HEK293T (cell line): ENCODE measurements at places on chromosomes 2 and 18.
A peak's percentile ranks its signal among the peaks of the same experiment; 100 is the strongest.

- no peak for DNase-seq
These were observed 10.5 kb upstream of the FAM171B start for GRCh38 chr2:186683341-186683740.

- no peak for DNase-seq
These were observed 44.4 kb downstream of the LCT start for GRCh38 chr2:135792401-135793150.

GRCh38 chr2:219484343-219485200 lies 14.1 kb upstream of the GMPPA start:
- DNase-seq: no peak

DNA sequence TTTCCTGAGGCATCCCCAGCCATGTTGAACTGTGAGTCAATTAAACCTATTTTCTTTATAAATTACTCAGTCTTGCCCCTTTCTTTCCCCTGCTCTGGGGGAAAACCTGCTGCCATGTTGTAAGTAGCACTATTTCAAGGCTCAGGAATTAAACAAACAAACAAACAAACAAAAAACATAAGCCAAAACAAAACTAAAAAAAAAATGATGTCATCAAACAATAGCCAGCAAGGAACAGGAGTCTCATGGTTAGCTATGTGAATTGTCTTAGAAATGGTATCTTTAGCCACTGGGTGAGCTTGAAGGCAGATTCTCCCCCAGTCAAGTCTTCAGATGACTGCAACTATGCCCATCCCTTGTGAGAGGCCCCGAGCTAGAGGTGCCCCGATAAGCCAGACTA lies 823.4 kb upstream of the ZEB2 start:
- no peak for DNase-seq

DNA sequence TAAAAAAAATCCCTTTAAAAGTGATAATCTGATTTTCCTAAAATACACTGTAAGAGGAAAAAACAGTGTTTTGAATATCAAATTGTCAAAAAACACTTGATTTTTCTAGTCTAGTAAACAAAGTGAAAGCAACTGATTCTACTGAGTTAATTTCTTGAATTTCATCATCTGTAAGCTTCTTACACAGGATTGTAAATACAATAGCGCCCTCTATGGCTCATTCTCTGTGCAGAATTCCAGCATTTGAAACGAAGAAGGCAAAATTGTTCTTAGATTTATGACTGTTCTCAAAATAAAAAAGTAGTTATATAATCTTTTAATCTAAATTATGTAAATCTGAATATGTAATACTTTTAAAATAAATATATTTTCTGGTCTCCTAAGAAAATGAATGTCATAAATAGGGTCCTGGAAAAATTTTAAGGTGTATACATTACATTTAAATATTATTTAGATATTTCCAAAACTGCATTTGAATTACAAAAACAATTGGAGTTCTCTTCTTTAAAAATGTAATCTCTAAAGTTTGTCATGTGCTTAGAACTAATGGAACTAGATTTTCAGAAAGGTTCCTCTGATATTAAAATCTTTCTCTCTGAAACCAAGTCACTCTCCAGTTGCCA lies 176.9 kb upstream of the MC4R start:
- peak; percentile 4 for DNase-seq

DNA sequence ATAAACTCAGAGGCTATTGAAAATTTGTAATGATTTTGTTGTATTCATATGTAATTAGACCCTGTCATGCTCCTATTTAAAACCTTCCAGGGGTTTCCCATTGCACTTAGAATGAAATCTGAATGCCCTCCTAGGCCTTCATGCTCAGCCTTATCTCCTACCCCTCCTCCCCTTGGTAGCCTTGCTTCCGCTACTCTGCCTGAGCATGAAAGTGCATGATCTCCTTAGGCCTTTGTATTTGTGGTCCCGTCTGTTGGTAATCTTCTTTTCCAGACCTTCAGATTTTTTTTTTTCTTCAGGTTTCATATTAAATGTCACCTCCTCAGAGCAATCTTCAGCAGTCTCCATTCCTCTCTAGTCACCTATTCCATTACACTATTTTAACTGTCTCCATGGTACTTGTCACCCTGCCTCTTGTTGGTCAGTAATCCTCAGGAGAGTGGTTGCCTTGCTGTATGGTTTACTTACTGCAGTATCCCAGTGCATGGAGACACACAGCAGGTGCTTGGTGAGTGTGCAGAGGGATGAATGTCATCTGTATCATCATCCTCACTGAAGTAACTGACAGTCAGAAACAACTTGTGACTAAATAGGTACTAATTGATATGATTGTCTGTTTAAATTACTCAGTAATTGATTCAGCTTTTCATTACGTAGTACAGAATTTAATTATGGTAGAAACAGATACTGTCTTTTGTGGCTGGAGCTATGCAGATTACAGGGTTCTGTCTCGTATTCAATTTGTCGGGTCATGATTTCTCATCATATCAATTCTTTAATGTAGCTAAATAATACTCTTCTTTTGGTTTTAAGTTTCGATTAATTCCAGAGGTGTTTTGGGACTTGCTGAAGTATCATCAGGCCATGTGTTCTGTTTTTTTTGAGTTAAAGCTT lies 63.9 kb downstream of the PHLPP1 start:
- no peak for DNase-seq

- no peak for DNase-seq
These were observed 21.8 kb upstream of the LAMA1 start for GRCh38 chr18:7139409-7139808.

DNA sequence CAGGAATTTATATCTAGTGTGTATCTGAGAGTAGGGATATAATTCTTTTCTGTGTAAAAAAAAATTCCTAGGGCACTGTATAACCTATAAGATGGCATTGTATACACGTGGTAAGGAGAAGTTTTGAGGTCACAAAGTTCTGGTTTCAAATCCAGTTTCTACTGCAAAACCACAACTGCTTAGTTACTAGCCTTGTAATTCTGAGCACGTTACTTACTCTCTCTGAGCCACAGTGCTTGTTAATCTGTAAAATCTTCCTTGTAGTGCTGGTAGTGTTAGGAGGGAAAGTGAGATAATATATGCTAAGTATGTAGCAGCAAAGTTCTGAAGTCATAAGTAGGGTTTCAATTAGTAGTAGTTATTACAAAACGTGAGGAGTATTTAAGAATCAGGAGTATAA lies 175.4 kb downstream of the SATB2 start:
- no peak for DNase-seq

GRCh38 chr2:229719926-229720647 lies 5.7 kb upstream of the DNER start:
- DNase-seq: no peak

DNA sequence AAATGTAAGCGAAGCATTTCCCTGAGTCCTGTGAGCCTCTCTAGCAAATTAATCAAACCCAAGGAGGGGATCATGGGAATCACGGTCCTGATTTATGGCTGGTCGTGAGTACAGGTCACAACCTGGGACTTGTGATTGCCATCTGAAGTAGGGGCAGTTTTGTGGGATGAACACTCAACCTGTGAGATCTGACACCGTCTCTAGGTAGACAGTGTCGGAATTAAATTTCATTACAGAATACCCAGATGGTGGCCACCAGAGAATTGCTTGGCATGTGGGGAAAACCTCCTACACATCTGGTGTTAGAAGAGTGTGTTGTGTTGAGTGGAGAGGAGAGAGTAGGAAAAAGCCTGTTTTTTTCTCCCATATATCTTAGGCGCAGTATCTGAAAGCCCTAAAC lies 12.5 kb downstream of the CAPN14 start:
- no peak for DNase-seq

- DNase-seq: peak; percentile 11
These were observed 357.3 kb downstream of the ZEB2 start for GRCh38 chr2:144162652-144163051.

- no peak for DNase-seq
These were observed 9.7 kb downstream of the CAB39 start for GRCh38 chr2:230722207-230722885.

GRCh38 chr18:45874491-45875184 lies 49.2 kb downstream of the SIGLEC15 start:
- DNase-seq: no peak

GRCh38 chr18:47790036-47790435 lies 140.4 kb downstream of the SMAD2 start:
- DNase-seq: no peak

DNA sequence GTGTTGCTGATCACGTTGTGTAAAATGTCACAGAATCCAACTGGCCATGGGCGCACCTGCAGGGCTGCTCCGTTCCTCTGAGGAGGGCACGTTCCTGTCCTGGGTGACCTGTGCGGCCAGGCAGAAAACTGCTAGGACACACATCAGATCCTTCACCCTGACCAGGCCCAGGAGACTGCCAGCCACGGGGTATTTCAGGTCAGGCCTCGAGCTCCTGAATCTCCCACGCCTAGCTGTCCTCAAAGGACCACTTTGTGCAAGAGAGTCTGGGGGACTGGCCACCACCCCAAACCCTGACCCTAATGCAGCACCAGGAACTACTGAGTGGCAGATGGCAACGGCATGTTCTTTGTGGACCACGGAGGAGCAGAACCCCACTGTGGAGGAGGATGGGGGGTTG lies 11.1 kb downstream of the PRLH start:
- no peak for DNase-seq

DNA sequence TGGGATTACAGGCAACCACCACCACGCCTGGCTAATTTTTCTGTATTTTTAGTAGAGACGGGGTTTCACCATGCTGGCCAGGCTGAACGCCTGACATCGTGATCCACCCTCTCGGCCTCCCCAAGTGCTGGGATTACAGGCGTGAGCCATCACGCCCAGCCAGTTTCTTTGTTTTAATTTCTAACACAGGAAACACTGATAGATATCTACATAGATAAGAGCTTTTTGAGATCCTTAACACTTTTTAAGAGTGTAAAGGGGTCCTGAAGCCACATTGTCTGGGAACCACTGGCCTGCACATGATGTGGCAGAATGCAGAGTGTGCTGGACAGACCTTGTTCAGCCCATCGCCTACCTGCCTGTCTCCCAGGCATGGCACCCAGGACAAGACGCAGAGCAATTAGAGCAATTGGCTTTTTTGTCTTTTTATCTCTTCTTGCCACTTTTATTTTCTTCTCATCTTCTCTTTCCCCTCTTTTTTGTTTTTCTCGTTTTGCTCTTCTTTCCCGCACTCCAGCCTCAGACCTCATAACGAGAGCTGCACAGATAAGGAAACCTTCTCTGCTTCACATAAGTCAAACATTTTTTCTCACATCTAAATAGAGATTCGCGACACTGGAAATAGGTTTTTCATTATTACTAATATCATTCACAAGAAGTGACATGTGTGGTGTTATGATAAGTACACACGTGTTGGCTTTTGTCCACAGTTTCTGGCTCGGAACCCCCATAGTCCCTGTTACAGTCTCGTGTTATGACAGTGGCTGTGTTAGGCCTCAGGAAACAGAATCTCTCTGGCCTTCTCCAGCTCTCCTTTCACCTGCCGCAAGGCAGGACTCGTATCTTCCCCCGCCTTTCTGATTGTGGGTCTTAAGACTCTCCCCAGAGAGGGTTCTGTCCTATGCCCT lies 25.2 kb upstream of the GPR55 start:
- no peak for DNase-seq

- DNase-seq: no peak
These were observed 17.2 kb upstream of the CTDP1 start for GRCh38 chr18:79662439-79662838.

GRCh38 chr2:43004879-43005244 lies 212.5 kb upstream of the HAAO start:
- DNase-seq: no peak
